Forelimb muscle (tissue), 1 donor: ENCODE measurements at places on chromosomes 12 and 14.

DNA sequence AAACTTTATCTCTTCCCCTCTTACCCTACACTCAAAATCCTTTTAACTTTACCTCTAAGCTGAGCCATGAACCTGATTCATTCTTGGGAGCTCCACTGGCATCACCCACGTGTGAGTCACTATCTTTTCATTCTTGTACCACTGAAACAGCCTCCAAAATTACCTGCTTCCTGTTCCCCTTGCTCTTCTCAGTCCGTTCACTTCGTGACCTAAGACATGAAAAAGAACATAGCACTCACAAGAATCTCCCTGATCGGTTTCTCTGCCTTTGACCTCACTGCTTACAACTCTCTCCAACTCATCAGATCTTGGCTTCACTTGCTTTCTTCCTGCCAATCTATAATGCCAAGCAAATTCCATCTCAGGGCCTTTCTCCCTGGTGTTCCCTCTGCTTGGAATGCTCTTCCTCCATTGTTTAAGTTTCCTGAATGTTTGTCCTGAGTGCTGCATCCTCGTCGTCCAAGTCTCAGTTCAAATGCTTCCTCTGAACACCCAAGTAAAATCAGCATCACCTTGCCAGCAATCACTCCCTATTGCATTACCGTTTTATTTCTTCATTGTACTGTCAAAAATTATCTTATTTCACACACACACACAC, 9.2 kb downstream of the GLIPR1 start:
- no peak for DNase-seq

DNA sequence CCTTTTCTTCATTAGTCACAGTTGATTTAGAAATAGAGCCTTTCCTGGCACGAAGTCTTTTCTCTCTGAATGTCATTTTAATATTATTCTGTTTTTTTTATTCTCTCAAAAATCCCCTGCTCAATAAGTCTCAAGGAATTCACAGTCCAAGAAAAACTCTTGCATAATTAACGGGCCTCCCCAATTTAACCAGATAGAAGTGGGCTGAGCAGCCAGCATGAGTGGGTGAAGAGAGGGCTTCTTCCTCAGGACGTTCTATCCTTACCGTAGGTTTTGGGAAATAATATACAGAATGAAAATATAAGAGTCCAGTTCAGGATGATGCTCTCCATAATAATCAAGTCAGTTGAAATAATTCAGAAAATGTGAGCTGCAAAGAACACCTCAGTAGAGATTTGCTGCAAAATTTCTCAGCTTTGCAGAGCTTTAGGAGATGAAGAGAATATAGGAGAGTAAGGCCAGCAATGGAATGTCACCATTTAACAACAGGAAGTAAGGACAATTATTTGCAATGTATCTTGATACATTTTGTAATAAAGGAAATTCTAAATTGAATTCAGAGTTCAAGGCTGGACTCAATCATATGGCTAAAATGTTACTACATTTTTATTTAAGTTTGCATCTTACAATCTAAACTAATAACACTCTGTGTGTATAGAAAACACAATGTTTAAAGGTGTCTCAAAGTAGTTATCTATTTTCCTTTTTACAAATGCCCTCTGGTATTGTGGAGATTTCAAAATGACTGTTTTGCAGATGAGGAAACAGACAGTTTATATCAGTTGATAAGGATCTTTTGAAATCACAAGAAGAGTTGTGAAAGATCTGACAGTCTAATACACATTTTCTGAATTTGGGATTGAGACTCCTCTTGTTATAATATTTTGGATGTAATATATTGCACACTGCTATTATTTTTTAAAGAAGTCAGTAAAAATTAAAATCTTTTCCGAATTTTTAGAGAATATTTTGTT, 1724.1 kb upstream of the SEL1L start:
- no peak for DNase-seq

- no peak for DNase-seq
These were observed 97.2 kb downstream of the BCL11B start for GRCh38 chr14:99174770-99175319.

- no peak for DNase-seq
These were observed 74.8 kb upstream of the FRMD6 start for GRCh38 chr14:51576879-51577278.

GRCh38 chr12:42090899-42091298, 53.8 kb downstream of the GXYLT1 start:
- DNase-seq, result no peak

GRCh38 chr12:102061096-102061559, 663 bp downstream of the WASHC3 start:
- DNase-seq, result peak; percentile 4

DNA sequence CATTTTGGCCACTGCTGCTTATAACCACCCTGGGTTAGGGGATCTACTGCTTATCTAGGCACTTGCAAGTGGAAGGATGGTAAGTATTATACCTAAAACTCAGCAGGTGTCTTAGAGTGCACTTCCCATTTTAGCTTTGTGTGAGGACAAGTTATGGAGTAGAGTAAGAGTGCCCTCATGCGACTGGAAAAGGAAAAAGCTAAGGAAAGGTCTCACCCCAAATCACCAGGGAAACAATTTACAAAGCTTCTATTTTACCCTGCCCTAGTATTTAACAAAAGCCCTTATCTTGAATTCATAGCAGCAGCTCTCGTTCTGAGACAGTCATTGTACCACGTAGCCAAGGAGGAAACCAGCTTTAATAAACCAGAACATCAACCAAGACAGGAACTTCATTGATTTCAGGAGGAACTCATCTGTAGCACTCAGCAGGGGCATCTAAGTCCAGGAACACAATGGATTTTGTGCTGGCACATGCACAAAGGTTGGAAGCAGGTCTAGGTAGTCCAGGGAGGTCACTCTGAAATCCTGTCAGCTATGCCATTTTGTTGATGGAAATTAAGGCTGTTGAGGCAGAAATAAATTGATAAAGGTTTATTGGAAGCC, 2.9 kb downstream of the RDH12 start:
- peak; percentile 36 for DNase-seq

- no peak for DNase-seq
These were observed 19.2 kb downstream of the VDR start for GRCh38 chr12:47885566-47885965.

DNA sequence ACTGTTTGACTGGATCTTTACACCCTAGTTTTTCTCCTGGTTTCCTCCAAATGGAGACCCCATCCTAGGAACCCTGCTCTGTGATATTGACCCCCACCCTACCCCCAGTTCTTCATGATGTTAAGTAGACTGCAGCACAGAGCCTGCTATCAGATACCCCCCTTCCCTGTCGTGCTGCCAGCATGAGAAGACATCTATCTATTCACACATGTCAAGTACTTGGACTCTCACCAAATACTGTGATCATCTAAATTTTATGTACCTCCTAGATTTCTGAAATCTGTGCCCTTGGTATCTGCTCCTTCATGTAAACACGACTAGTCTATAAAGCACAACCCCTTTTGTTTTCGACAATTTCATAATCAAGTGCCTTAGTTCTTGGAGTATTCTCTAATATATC, 38.9 kb downstream of the FERMT2 start:
- no peak for DNase-seq

GRCh38 chr12:5022465-5023061, 21.1 kb upstream of the KCNA5 start:
- no peak for DNase-seq

GRCh38 chr12:120194534-120195395, at the start of gene GCN1:
GCN1 (minus strand) TSS chr12:120194715; CDS start chr12:120194697, 18 bp downstream.
- peak; percentile 32 for DNase-seq

- no peak for DNase-seq
These were observed 1.2 kb downstream of the PXN start for GRCh38 chr12:120264086-120264903.

GRCh38 chr14:21011136-21011535, 12.0 kb downstream of the SLC39A2 start:
- no peak for DNase-seq

- DNase-seq, result no peak
These were observed 234.3 kb downstream of the EFCAB11 start for GRCh38 chr14:89720076-89720687.

GRCh38 chr12:94803939-94804338, 153.6 kb upstream of the TMCC3 start:
- DNase-seq, result no peak
